ENCODE measurements at places on chromosomes 12 and 14.

DNA sequence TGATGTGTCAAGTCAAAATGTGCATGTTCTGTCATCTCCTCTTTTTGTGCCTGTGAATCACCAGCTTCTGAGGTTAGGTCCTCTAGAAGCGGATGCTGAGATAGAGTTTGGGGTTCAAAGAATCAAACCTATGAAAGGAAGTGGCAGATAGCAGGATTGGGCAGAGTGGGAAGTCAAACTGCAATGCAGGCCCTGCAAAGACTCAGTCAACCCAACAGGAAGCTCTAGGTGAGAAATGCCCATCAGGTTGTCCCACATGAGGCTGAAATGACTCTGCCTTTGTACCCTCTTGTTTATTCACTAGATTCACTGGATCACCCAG, 4.5 kb upstream of the MIA2 start:
- no peak for DNase-seq

- DNase-seq, result no peak
These were observed 15.3 kb downstream of the EP400 start for GRCh38 chr12:131965073-131965472.

DNA sequence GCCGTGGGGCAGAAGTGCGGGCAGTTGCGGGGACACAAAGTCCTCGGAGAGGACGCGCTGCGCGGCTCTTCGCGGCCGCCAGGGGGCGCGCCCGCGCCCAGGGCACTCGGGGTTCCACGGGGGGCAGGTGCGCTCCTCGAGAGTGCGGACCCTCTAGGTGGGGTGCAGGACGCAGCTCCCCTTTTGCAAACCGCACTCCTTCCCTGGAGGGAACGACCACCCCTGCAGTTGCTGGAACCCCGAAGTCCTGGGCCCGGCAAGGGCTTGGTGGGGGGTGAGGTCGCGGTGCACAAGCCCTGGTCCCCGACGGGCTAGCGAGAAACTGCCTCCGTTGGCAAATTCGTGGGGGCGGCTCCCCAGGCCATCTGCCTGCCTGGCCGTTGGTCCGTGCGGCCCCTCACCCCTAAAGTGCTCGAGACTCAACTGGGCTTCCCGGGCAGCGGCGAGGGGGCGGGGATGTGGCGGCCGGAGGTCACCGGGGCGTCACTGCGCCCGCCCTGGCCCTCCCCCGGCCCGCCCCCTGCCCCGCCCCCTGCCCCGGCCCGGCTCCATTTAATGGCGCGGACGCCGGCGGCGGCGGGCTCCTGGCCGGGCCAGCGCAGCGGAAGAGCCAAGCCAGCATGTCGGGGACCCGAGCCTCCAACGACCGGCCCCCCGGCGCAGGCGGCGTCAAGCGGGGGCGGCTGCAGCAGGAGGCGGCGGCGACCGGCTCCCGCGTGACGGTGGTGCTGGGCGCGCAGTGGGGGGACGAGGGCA, at the start of gene ADSS1:
TSS of gene ADSS1 (plus strand) at position 579 of the 756 bp plus-strand sequence. CDS start at position 621, 42 bp downstream.
- DNase-seq, result peak; percentile 96

DNA sequence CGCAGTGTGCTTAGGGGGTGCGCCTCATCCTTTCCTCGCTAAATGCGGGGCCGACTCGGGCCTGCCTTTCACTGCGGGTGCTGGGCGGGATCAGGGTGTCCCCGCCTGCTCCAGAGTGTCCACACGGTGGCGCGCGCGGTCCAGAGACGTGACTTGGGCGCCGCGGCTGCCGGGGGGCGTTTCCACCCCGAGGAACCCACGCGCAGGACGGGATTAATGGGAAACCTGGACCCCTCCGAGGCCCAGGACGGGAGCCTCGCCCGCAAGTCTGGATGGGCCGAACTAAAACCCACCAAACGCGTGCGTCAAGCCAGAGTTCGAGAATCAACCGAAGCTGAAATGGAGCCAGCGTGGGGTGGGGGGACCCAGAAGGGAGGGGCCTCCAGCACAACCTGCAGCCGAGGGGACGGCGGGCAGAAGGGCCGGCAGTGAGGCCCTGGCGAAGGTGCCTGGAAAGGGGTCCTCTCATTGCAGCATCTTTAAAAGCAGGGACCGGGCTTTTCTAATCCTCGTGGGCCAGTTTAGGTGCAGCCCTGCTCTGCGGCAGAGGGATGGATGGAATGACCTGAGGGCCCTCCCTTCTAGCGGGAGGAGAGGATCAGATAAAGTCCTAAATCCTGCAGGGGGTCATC, 93.3 kb downstream of the NINJ2 start:
- peak; percentile 96 for DNase-seq

DNA sequence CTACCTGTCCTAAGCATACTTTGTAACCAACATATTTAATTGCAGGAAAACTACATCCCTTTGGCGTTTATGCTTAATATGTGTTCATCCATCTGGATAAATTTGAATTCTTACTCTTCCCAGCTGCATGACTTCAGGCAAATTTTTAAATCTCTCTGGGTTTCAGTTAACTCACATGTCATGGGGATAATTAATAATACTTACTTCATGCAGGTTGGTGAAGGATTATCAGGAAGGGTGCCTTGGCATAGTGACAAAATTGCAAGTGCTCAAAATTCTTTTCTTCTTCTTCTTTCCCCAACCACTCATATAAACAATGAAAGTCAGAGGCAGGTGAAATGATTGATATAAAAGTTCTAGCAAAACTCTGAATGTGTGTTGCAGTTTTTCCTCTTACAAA, 15.9 kb downstream of the SYT10 start:
- DNase-seq, result no peak

GRCh38 chr14:91229743-91230200, 14.7 kb downstream of the GPR68 start:
- DNase-seq, result peak; percentile 83

- DNase-seq, result no peak
These were observed 31.4 kb upstream of the OXA1L start for GRCh38 chr14:22735096-22735495.

DNA sequence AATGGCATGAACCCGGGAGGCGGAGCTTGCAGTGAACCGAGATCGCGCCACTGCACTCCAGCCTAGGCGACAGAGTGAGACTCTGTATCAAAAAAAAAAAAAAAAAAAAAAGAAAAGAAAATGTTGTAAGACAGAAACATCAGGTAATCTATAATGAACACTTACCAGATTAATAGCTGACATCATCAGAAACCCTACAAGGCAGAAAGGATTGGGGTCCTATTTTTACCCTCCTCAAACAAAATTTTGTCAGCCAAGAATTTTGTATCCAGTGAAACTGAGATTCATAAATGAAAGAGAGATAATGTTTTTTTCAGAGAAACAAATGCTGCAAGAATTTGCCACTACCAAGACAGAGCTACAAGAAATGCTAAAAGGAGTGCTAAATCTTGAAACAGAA, 14.1 kb downstream of the CLEC1A start:
- DNase-seq, result no peak

Measured in GM13977 (cell line).